ENCODE measurements at places on chromosomes 13 and 19. TPM values are rescaled to one million over a fixed set of nuclear protein-coding genes. Genes with fewer than 3 reads are reported as not detected.

Gene DIRAS1
- total RNA-seq: 0.17 TPM

Gene WASF3
- total RNA-seq: not detected

Gene ONECUT3
- total RNA-seq: not detected

Gene ZNF835
- total RNA-seq: not detected

Gene ZNF723
- not detected for total RNA-seq

Gene FAM32A
- 140 TPM for total RNA-seq

Gene STARD13
- total RNA-seq: 9.3 TPM

Gene HRC
- not detected for total RNA-seq

Gene LYPD3
- 2.6 TPM for total RNA-seq

Gene TUBGCP3
- 4.5 TPM for total RNA-seq

Gene SIGLEC6
- not detected for total RNA-seq

Gene PCDH8
- not detected for total RNA-seq

Gene FAM216B
- total RNA-seq: not detected

Gene PRR20E
- total RNA-seq: not detected

Gene GIPR
- total RNA-seq: 0.44 TPM
